ENCODE measurements at places on chromosomes 12 and 14.

DNA sequence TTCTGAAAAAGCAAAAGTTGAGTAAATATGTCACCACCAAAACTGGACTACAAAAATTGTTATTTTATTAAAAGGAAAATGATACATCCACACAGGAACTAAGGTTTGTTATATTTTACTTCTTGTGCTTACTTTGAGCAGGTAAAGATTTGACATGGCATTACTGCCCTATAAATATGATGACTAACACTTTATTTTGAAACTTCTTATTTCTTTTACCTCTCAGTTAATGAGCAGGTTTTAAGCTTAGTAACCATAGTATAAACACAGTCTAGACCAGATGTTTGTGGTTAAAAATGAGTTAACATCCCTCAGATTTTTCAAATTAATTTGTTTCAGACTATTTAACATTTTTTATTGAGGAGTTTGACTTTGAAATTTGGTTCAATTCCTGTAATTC, 862.5 kb upstream of the USP15 start:
- DNase-seq = no peak

DNA sequence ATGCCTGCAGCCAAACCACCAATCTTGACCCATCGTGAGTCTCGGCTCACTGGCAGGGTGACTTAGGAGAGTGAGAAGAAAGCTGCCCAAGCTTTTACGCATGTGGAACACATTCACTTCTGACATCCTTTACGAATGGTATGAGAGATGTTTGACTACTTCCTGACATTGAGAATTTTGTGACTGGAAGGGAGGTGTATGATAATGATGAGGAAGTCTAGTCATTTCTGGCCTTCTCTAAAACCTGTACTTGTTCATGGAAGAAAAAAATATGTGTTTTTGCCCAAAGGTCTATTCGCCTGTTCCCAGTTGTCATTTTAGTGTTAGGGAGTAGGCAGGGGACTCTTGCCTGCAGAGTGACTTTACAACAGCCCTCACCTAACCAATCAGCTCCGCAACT, 227.2 kb upstream of the ATP2B1 start:
- DNase-seq = no peak

DNA sequence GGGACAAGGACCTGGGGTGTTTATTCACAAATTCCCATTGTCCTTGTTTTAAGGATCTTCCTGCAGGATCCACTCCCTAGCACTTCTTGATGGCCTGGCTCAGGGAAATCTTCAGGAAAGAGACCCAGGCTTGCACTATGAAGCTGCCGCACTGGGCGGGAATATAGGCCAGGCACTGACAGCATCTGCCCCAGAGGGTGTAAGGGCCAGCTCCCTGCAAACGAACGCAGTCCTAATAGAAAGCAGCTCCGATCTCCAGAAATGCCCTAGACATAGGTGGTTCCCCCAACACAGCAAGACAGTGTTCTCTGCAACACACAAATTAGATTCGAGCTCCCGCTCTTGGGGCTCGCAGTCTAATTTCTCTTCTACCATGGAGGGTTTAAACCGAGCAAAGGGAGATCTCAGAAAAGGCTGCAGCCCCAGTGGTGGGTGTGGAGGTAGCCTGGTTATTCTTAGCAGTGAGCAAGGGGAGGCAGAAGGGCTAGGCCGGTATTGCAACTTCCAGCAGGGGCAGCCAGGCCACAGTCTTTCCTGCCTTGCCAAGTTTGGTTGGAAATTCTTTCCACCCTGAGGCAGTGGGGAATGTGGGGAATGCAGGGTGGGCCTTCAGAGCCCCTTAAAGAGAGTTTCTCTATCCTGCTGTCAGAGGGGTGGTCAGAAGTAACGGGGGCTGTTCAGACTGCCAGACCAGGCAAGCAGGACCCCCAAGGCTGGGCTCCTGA, 16.1 kb upstream of the WSCD2 start:
- no peak for DNase-seq

DNA sequence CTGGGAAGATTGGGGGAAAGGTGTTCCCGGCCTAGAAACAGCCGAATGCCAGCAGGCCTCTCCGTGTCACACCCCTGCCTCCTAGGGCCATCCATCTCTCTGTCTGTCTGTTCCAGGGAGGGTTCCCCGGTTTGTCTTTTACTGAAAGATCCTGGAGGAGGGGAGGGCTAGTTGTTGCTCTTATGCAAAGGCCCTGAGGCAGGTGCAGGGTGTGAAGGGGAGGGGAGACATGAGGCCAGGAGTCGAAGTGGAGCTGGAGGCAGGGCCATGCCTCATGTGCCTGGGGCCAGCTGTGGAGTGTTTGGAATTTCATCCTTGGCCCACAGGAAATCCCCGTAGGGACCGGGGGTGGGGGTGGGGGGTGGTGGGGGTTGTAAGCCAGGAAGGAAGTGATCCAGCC, 8.7 kb upstream of the RCOR1 start:
- no peak for DNase-seq

DNA sequence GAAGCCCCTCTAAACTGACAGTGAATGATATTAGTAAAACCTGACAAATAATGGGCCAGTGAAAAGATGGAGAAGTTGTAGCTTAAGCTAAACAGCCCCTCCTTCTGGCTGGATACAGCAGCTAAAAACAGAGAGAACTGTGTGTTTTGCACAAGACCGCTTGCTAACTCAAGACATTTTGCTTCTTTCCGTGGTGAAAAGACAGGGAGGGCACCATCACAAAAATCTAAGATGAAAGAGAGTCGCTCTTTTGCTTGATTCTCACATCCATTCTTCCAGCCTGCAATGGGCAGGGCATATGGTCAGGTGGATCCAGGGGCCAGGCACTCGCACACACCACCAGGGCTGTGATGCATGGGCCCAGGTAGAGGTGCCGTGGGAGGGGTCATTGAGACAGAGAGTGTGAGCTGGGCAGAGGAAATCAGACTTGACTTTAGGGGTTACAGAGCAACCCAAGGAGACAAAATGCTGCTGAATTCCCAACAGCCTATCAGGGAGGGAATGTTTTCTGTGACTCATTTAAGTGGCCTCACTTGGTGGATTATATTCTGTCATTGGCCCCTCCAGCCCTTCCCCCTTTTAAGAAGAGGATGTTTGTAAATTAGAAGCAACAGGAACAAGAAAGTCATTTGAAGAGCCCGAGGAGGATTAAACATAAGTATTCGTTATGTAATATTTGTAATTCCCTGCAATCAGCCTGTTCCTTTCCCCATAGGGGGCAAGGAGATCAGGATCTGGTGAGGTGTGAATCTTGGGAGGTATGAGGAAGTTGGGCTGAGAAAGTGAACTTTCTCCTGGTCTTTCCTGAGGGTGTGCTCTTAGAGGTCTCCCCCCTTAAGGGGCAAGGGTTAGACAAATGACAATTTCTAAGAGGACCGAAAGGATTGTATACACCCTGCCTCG, 12.3 kb downstream of the EMP1 start:
- DNase-seq = no peak

- no peak for DNase-seq
These were observed 47.8 kb upstream of the OR5AU1 start for GRCh38 chr14:21203470-21204166.
